PC-3 (cell line): ENCODE measurements at places on chromosomes 3 and 15. TPM values are rescaled to one million over a fixed set of nuclear protein-coding genes. Genes with fewer than 3 reads are reported as not detected.

GRCh38 chr3:105912891-105913290, 44.1 kb upstream of the CBLB start:
- DNase-seq, result no peak

Gene CCDC80
- total RNA-seq, result 17.0 and 20.4 TPM in 2 replicates

Gene ARHGEF26
- 4.7 and 5.0 TPM in 2 replicates for total RNA-seq

Gene INO80
- total RNA-seq, result 38.4 and 47.7 TPM in 2 replicates

- no peak for DNase-seq
These were observed 31.0 kb upstream of the KLHL6 start for GRCh38 chr3:183586477-183586876.

GRCh38 chr15:45177285-45177684, 10.5 kb downstream of the SHF start:
- DNase-seq, result no peak

DNA sequence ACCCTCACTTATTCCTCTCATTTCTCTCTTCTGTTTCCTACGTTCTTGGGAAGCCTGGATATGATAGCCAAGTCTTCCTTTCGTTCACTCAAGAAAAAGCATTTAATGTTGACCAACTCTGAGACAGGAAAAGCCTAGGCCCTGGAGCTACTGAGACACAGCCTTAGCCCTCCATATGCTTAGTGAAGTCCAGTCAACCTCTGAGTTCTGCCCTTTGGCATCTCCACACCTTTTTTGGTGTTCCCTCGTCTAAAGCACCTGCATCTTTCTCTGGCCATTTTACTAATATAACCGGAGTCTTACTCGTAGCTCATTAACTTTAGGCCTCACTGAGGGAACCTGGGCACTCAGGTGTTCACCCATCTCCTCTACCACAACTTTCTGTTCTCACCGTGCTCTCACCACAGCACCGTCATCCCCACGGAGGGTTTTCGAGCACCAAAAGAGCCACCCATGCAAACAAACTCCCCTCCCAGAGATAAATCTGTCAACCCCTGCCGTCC, 632 bp downstream of the MTHFS start:
- no peak for DNase-seq

DNA sequence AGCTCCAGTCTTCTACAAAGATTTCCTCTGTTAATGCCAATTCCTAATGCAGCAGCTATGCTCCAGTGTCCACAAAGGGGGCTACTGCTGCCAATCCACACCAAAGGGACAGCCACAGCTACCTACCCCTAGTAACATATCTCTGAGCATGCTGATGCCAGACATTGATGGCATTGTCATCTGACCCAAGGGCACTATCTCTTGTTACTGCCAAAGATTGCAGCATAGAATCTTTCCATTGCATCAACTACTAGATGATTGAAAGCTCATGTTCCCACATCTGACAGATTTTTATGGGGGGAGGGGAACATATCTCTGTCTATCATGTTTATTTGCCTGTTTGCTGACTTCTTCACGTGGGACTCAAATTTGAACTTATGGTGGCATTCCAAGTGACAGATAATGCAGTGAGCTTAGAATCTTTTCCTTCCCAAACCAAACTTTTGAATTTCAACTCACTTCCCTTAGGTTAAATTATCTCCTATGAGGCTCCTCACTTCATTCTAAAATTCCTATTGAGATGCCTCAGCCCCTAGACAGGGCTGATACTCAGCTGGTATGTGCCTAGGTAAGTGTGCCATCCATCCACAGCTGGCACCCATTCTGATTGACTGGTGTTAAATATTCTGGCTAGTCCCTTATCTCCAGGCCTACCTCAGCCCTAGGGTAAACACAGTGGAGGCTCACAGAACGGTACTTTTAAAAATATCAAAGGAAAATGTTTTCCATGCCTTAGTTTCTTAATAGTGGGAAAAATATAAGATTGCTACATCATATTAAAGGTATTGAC, 100.3 kb downstream of the STRIT1 start:
- DNase-seq, result no peak

DNA sequence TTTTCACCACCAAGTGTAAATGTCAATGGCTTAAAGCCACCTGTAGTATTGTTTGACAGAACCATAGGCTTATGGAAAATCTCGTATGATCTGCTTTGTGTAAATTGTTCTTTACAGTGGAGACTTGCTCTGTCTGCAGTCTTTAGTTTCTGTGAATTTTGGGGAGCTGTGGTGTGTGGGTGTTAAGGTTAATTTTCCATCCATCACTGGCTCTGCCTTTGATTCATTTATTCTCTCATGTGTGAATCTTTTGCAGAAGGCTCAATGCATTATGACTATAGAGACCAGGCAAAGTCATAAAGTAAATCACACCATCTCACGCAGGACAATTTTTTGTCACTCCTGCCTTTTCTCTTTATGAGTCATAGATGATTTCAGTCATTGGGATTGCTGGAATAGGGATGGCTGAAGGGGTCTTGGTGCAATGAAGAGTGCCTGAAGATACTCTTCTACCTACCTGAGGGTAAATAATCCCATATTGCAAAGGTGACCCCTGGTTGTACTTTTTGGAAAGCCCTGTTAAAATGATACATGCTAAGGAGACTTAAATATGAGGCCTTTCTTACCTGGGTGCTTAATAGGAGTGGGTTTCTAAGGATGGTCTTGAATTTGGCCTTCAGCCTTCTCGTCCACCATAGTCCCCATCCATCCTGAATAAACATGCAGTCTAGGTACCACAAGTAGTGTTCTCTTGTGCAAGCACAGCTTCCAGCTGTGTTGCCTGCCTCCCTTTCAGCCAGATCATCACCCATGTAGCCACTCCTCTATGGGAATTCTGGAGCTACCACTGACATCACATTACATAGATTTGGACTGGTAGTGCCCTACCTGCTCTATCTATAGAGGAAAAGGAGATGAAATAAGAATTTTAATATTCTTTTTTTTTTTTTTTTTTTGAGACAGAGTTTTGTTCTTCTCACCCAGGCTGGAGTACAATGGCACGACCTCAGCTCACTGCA, 14.3 kb downstream of the TGFBR2 start:
- peak; percentile 16 for DNase-seq

GRCh38 chr3:106364477-106364876, 495.7 kb upstream of the CBLB start:
- no peak for DNase-seq
